ENCODE measurements at places on chromosomes 16 and 17.
A peak's percentile ranks its signal among the peaks of the same experiment; 100 is the strongest.

- DNase-seq, result peak; percentile 61
These were observed 113.1 kb downstream of the SNX29 start for GRCh38 chr16:12089492-12090150.

DNA sequence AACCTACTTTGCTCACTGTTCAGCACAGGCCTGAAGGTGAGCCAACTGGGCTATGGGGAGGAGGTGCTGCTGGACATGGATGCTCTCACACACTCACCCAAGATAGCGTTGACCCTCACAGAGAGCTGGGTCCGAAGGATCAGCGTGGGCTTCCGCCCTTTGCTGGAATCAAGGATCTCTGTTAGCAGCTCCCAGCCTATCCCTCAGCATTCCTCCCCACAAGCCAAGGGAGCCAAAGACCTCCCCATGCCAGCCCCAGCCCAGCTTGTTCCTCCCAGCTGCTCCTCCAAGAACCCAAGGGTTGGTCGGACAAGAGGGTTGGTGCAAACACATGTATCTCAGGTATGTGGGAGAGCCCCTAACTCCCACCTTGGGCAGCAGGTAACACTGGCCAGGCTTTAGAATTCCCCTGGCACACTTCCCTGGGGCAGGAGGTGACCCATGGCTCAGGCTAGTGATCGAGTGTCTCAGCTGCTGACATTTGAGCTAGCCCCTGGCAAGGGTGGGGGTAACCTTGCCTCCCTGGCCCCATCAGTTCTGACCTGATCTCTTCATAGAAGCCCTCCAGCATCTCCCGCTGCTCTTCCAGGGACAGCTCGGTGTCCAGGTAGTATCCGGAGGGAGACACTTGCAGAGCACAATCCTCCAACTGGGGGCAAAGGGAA lies 8.3 kb downstream of the FHOD1 start:
- DNase-seq, result no peak

- no peak for DNase-seq
These were observed 1.2 kb upstream of the PDIA2 start for GRCh38 chr16:281660-282255.

DNA sequence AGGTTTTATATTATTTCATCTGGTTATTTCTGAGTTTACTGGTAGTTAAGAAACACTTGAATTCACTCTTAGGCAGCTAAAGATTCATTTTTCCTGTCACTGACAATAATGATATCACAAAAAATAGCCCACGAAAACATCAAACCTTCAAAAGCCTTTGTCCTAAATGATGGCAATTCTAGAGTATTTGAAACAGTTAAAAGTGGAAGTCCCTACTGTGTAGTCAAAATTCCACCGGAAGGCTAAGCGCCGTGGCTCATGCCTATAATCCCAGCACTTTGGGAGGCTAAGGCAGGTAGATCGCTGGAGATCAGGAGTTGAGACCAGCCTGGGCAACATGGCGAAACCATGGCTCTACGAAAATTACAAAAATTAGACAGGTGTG lies 103.5 kb downstream of the HIC1 start:
- DNase-seq, result no peak

- no peak for DNase-seq
These were observed 271.0 kb upstream of the TBX2 start for GRCh38 chr17:61128661-61129115.

DNA sequence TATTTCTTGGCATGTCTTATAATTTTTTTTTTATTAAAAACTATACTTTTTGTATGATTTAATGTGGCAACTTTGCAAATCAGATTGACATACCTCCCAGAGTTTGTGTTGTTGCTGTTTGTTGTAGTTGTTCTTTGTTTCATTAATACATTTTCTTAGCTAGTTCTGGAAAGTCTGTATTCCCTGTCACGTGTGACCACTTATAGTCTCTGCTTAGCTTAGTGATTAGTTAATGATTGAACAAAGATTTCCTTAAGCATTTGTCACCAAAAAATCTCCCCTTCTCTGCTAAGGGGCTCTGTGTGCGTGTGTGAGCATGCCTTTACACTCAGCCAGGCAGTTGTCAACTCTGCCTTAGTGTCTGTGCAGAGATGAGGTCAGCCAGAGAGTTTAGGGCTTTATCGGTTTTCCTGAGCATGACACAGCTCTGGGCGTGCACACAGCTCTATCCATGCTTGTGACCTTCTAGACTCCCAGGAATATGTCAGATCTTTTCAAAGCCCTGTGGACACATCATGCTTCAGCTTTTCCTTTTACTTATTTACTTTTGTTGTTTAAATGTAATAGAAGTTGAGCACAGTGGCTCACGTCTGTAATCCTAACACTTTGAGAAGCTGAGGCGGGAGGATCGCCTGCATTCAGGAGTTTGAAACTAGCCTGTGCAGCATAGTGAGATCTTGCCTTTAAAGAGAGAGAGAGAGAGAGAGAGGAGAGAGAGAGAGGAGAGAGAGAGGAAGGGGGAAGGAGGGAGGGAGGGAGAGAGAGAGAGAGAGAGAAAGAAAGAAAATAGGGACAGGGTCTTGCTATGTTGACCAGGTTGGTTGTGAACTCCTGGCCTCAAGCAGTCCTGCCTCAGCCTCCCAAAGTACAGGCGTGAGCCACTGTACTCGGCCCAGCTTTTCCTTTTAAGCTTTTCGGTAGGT lies 21.9 kb downstream of the DNAI2 start:
- no peak for DNase-seq

DNA sequence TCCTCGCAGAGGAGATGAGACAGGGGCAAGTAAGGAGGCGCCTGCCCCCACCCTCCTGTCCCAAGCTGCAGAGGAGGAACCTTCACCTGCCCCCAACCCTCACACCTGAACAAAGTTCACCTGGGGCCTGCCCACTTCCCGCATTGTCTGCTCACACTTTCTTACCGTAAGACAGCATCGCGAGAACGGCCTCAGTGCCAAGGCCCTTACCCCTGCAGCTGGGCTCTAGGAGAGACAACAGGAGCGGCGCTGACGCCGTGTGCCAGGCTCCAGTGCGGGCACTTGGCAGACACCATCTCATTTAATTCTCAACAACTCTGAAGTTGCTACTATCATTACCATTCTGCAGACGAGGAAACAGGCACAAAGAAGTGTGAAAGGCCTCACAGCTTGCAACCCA lies 4.1 kb downstream of the NAT9 start:
- DNase-seq, result no peak

- DNase-seq, result no peak
These were observed 814 bp upstream of the CDH3 start for GRCh38 chr16:68644296-68644695.

GRCh38 chr17:2191227-2191626 lies 112.4 kb downstream of the SMG6 start:
- no peak for DNase-seq

DNA sequence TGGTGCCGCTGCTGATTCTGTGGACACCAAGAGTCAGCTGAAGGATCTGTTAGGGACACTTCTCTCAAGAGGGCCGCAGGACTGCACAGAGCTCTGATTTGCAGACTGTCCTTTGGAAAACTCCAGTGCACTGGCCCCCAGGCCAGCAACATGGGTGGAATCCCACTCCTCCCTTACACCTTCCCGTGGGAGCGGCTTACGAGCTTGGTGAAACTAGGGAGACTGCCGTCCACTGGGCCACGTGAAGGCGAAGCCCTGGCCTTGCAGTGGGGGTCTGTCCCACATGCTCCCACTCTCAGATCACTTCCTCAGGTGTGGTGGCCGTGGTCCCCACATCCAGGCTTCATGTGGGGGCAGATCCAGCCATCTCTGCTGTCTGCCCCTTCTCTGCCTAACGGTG lies 36.4 kb downstream of the PSME3IP1 start:
- DNase-seq, result no peak

DNA sequence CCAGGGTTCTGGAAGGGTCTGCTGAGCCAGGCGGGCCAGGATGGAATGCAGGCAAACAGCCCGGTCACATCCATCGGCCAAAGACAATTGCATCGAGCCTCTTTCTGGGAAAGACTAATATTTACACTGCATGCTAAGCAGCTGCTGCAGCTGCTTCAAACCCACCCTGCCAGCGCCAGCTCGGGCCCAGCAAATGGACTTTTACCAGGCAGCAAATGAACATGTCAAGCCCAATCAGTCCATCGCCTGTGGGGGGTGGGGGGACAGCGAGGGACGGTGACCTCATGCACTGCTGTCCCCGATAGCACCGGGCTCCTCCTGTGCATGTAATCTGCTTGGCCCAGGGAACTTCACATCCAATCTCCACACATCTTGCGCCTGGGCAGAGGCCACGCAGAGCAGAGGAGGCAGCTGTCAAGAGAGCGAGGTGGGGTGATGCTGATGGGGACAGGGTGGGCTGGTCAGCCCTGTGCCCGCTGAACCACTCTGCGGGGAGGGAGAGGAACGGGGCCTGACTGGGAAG lies 39.4 kb upstream of the CDH5 start:
- no peak for DNase-seq

DNA sequence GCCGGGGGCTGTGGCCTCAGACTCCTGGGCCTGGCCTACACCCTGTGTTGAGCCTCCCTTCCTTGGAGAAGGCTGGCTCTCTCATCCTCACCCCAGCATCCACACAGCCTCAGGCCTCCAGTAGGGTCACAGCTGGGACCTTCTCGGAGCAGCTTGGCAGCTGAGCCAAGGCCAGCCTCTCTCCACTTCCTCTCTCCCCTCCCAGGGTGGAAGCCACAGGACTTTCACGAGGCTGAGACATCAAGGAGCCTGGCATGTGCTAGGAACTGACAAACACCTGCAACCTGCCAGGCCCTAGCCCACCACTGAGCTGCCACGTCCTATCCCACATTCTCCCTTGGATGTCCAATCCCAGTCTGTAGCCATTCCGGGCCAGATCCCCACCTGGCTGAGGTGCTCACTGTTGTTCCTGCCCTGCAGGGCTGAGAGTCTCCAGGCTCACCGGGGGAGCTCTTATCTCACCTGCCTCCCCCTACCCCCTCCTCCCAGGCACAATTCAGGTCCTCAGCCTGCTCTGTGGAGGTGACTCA lies 3.1 kb downstream of the MMP15 start:
- peak; percentile 21 for DNase-seq

- no peak for DNase-seq
These were observed 480.1 kb downstream of the SOX9 start for GRCh38 chr17:72600934-72601333.

DNA sequence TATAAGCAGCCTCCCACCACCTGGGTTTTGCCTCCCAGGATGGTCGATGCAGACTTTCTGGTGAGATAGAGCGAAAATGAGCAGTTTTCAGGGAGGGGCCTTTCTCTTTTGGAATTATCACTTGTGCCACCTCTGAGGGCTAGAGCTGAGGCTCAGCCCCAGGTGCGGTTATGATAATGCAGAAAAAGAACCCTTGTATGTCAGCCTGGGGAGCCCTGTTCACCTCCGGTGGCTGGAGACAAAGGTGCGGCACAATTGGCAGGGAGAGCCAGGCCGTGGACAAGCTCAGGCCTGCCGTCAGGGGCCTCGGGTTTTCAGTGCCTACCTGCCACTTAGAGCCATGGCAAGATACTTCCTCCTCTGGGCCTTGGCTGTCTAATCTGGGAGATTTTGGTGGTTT lies 4.4 kb downstream of the SCPEP1 start:
- DNase-seq, result no peak

GRCh38 chr17:58388302-58389190 lies 28.8 kb downstream of the RNF43 start:
- DNase-seq, result no peak

- DNase-seq, result no peak
These were observed 76.9 kb downstream of the RPA1 start for GRCh38 chr17:1906662-1907101.

DNA sequence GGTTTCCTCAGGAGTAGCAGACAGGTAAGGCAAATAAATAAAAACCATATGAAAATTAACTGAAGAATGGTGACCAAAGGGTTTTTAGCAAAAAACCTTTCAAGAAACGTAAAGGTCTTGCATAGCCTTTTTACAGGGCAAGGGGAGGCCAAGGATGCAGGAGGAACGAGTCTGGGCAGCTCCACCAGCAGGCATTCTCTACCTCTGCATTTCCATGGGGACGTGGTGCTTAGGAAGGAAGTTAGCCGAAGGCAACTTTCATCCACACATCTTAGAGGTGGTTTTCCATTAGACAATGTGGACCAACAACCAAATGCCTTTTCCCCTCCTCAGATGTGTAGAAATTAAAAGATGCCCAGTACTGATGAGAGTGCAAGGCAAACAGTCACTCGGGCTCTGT lies 20.7 kb downstream of the TOM1L2 start:
- no peak for DNase-seq

DNA sequence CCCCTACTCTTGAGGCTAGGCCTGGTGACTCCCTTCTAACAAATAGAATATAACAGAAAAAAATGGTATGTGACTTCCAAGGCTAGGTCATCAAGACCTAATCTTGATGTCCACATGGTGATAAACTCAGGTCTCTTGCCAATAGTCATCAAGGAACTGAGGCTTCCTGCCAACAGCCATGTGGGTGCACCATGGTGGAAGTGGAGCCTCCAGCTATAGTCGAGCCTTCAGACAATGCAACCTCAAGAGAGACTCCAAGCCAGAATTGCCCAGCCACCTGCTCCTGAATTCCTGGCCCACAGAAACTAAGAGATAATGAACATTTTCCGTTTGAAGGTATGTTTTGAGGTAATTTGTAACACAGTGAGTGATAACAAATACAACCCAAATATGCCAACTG lies 55.9 kb upstream of the SREBF1 start:
- DNase-seq, result no peak

DNA sequence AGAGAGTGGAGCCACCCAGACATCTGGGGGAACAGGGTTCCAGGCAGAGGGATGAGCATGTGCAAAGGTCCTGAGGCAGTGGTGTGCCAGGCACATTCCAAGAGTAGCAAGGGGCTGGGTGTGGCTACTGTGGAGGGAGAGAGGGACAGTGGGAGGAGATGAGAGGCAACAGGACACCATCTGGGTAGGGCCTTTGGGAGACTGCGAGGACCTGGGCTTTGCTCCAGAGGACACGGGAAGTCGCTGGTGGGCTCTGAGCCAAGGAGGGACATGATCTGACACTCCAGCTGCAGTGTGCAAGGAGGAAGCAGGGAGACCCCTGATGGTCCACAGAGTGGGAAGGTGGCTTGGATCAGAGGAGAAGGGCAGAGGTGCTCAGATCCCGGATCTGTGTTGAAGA lies 56.7 kb upstream of the MED9 start:
- no peak for DNase-seq

GRCh38 chr17:39376434-39376833 lies 25.0 kb downstream of the FBXL20 start:
- no peak for DNase-seq

All from 8988T (cell line).